ENCODE measurements at places on chromosomes 5 and 9.
A peak's percentile ranks its signal among the peaks of the same experiment; 100 is the strongest.

DNA sequence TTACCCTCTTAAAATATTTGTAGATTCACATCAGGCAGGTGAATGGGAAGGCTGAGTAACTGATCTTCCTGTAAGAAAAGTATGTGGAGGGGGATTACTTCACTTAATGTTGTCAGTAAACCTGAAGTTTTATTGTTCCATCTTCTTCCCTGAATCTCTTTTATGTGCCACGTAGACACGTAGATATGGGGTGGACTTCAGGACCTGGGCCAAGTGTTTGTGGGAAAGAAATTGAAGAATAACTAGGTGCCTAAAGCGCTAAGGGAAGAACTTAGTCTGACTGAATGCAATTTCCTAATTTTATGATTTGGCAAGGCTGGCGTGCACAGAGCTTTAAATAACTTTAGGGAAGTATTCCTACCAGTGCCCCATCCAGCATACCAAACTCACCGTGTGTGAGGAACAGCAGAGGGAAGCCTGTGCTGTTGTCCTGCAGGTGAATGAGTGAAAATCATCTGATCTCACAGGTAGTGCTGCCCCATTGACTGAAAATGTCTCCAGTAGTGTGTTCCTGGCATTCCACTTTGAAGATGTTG is 323.4 kb downstream of the KDM4C start:
- DNase-seq: no peak

GRCh38 chr5:178228609-178229008 is 4.0 kb downstream of the PHYKPL start:
- no peak for DNase-seq

GRCh38 chr5:89441965-89442364 is 559.0 kb upstream of the MEF2C start:
- no peak for DNase-seq

DNA sequence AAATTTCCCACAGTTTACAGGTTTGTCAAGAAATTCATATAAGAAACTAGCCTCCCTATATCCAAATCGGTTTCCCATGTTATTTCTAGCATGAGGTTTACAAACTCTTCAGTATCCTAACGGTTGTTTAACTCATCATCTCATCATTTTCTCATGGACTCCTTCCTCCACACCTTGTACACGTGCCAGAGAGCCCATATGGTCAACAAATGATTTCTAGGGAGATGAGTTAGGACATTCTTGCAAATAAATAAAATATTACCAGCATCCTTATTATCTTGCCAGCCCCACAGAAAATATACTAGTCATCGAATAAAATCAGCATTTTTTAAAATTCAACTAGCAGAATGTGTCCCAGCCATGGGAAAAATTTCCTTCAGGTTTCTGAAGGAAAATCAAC is 285.2 kb downstream of the EBF1 start:
- DNase-seq: no peak

DNA sequence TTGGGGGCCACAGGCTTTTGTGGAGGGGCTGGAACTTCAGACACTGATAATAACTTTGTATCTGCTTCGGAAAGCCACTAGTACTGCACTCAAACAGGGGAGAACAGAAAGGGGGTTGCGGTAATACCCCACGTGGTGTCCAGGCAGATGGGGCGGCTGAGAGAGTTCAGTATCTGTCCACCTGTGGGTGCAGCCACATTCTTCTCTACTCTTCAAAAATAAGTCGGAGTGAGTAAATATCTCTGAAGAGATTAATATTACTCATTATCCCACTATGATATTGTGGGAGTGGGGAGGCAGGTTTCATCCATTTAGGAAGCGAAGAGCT is 102.1 kb upstream of the SSBP2 start:
- no peak for DNase-seq

DNA sequence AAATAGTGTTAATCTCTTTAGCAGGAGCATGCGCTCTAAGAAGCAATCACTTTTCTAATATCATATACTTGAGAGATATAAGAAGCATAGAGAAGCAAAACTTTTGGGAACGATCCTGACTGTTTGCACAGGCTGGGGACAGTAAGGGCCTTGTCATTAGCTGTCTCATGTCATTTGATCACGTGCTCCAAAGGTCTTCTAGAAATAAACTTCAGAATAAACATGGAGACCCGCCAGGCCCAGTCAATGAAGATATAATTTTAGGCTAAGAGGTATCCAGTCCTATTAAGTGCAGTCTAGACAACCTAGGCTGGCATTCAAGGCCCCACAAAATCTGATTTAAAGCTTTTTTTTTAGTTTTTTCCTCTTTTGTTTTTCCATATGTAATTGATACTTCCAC is 111.0 kb upstream of the APC start:
- no peak for DNase-seq

DNA sequence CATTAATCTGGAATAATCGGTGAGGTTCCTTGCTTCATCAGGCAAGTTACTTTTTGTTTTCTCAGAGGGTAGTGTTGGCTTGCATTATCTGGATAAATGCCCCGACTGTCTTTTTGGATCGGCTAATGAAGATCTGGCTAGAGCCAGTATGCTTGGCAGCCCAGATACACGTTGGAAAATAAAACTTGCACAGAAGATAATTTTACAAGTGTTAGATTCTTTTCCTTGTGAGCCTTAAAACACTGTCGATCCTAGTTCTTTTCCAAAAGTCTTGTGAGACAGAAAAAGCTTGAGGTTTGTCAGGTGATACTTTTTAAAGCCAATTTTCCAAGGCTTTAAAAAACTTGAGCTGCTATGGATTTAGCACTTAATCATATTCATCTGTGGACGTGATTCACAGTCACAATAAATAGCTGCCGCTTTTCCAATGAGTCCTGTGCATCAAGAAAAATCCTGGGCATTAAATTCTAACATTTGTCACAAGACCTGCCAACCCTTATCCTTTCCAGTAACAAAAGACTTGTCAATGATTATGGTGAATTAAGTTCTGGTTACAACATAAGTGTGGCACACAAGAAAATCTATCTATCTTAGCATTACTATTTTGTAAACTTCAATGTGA is 68.5 kb downstream of the PRLR start:
- no peak for DNase-seq

DNA sequence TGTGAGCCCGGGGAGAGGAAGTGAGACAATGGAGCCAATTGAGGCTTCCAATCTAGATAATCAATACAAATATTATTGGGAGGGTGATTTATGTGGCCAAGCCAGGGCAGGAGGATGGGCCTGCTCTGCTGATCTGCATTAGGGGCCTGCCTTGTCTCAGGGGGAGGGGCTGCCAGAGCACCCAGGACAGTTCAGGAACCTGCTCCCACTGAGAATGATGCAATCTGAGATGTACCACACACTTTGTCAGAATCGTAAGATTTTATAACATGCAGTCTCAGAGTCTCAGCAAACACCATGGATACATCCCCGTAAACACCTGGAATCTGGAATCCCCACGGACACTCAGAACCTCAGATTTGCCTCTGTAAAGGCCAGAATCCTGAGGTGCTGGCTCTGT is 19.3 kb downstream of the FGF18 start:
- no peak for DNase-seq

DNA sequence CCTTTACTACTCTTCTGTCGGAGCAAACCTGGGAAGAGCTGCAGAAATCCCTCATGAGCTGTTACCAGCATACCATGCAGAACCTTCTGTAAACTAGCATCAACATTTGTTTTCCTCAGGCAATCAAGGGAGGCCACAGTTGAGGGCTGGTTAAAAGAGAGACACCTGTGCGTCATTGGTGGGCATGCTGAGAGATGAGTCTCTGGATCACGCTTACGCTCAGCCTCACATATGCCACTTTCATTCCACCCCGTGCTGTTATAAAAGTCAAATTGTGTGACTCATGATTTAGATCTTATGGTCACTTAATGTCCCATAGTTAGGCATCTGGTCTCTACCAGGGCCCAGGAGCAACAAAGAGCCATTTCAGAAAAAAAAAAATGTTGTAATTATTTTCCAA is 18.1 kb upstream of the ICE1 start:
- no peak for DNase-seq

- no peak for DNase-seq
Observed at GRCh38 chr5:175750511-175750931, 92.7 kb downstream of the HRH2 start.

DNA sequence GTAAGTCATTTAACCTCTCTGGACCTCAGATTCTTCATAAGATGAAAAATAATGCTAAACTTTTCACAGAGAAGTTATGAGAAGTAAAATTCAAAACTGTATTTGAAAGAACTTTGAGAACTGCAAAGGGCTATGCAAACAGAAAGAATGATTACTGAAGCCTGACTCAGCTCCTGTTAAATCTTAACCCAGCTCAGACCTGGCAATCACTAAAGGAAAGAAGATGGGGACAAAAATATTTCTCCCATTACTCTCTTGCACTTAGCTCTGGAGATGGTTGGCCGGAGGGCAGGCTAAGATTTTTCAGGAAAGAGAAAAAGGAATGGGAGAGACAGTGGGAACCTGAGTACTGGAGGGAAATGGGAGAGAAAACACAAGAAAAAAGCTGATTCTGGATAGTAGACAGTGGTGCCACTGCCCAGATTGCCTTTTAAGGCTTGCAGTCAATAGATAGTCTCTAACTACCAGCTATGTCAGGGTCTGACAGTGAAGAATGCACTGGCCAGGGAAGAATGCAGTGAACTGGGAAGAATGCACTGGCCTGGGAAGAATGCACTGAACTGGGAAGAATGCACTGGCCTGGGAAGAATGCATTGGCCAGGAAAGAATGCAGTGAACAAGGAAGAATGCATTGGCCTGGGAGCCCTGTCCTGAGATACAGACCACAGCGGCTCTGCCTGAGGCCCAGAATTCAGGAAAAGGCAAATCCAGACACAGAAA is 25.2 kb upstream of the CEMIP2 start:
- peak; percentile 76 for DNase-seq

DNA sequence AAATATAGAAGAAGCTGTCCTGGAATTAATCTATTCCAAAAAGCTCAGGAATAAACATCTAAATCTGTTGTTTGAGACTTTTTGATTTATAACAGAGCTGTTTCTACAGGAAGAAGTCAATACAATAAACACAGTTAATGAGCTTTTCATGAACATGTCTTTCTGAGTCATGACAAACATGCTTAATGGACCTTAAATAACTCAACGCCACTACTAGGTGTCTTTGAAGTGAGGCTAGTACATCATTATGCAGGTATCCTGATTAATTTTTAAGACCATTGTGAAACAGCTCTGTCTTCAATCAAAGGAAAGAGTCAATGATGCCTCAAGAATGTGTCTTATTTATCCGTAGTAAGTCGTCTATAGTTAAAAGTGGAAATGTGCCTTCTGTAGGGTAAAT is 131.6 kb downstream of the GABRB2 start:
- no peak for DNase-seq

DNA sequence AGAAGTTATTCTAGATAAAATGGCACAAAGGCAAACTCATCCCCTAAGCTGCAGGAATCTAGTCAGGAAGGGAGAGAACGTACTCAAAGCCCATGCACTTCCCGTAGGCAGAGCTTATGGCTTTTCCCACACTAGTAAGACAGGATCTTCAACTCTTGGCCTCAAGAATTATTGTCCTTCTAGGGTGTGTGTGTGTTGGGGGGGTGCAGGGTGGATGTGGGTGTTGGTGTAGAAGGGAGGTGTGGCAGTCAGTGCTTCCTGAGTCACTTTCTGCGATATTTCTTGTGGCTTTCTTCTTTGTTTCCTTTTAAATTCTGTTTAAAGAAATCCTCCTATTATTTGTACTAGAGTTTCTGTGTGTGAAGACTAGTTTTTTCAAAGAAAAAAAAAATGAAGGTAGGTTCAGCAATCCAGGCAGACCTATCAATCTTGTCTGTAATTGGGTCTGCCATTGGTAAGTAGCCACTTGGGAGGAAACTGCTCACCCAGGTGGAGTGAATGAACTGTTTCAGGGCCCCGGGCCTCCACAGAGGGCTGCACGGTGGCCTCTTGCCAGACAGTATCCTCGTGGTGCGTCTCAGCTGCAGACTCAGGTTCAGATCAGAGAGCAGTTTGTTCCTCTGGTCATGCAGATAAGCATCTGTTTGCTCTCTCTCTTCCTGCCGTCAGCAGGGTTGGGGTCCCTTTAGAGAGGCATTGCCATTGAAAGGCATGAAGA is 131.9 kb downstream of the NPR3 start:
- no peak for DNase-seq

- DNase-seq: no peak
Observed at GRCh38 chr5:32098890-32099310, 75.2 kb downstream of the GOLPH3 start.

GRCh38 chr5:159147976-159148375 is 48.3 kb upstream of the EBF1 start:
- no peak for DNase-seq

- no peak for DNase-seq
Observed at GRCh38 chr5:149757956-149758355, 27.8 kb downstream of the PPARGC1B start.

DNA sequence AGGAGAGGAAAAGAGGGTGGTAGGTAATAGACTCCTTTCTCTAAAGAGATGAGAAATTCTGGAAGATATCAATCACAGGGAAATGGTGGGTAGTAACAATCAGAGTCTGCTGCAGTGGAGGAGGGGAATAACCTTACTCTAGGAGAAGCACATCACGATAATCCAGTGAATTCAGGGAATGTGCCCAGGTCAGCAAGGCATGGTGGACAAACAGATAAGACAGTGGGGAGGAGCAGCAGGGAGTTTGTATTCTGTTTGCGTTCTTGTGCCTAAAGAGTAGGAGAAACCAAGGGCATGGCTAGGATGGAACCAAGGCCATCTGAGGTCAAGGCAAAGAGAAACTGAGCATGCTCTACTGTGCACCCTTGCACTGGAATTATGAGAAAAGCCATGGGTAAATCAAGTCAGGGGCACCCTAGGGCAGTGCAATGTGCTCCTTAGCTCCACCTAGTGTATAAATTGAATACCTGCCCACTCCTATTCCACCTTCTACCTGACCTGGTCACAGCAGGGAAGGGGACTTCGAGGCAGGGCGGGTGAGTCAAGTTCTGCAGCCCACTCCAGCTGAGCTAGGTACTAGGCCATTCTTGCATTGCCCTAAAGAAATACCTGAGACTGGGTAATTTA is 31.6 kb downstream of the RETREG1 start:
- no peak for DNase-seq

GRCh38 chr9:130692321-130692720 is 1.3 kb upstream of the EXOSC2 start:
- DNase-seq: no peak

- DNase-seq: peak; percentile 94
Observed at GRCh38 chr9:91060520-91061343, 259.1 kb downstream of the SYK start.

DNA sequence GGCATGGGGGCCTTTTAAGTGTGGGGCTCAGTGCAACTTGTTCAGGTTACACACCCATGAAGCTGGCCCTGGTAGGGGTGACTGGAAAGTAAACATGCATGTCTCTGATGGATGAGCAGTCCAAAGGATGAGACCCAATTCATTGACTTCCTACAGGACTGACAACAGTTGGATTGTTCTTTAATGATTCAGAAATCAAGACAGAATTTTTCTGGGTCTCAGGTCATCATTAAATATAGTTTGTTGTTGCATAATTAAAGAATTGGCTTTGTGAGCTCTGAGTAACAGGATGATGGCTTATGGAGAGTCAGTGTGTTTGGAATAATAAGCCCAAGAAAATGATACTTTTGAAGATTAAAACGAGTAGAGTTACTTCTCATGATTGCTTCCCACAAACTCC is 604.2 kb upstream of the CLINT1 start:
- no peak for DNase-seq

All from HepG2 (cell line).